Kidney tubule cell (primary cell): ENCODE measurements at places on chromosomes 3 and 15.

- DNase-seq, result no peak
These were observed 13.8 kb downstream of the RPL39L start for GRCh38 chr3:187125319-187126031.

GRCh38 chr3:67312155-67312554, 314.0 kb downstream of the KBTBD8 start:
- DNase-seq, result no peak

- no peak for DNase-seq
These were observed 24.4 kb downstream of the THRB start for GRCh38 chr3:24470277-24470676.

GRCh38 chr3:189659571-189659970, 28.4 kb downstream of the TP63 start:
- no peak for DNase-seq

DNA sequence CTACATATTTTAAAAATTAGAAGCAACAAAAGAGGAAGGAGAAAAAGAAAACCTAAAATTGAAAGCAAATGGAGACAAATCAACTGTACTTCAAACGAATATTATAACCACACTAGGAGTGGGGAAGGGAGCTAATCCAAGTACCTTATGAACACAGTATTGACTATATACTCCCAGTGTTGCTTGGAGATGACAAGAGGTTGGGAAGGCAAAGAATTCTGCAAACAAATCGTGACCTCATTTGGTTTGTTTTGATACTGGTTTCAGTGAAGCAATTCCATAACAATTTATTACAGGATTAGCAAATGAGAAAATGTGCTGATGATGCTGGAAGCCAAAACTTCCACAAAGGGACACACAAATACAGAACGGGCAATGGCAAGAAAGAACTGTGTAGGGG, 268.1 kb downstream of the ULK4 start:
- DNase-seq, result no peak

DNA sequence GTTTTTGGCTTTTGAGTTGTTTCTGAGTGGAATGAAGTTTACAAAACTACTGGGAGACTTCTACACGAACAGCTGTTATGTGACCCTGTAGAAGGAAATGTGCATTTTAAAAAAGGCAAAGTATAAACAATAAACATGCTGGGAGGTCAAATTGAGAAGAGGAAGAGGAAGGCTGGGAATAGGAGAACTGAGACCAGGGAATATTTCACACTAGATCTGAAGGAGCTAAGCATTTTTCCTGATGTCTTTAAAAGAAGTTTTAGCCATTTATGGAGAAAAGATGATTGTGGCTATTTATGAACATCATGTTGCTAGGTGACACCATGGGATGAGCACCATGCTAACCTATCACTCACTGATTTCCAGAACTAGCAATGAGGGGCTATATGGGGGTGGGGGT, 76.3 kb upstream of the FAM98B start:
- DNase-seq, result no peak

- no peak for DNase-seq
These were observed 14.0 kb downstream of the PLCD1 start for GRCh38 chr3:38015485-38015884.

DNA sequence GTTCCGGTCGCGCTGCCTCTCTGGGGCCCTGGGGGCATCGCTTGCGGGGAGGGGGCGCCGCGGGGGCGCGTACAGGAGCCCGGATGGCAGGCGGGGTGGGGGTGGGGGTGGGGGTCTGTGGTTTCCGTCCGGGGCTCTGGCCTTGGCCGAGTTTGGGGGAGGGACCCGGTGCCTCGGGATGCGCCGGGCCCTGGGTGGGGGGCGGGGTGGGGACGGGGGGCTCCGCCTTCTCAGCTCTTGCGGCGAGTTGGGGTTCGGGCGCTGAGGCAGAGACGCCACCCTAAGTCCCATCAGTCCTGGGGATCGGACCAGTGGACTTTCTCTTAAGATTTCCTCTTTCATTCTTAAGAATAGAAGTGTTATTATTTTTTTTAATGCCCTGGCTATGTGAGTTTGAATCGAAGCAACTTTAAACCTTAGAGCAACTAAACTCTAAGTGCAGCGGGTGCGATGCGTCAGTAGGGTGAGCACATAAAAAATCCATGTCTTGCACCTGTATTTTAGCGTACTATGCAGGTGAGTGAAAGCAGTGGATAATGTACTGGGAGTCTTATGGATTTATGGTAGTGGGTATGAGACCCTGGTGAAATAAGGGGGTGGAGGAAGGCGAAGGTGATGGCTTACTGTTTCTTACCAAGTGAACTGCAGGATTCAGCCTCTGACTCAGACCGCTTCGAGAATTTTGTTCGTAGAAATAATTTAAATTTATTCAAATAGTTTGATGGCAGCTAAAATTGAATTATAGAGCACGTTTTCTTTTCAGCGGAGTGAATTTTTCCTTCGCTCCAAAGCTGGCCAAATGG, 762 bp downstream of the CTNNB1 start:
- peak; percentile 39 for DNase-seq

GRCh38 chr3:51709675-51710074, 2.8 kb downstream of the GRM2 start:
- DNase-seq, result no peak

DNA sequence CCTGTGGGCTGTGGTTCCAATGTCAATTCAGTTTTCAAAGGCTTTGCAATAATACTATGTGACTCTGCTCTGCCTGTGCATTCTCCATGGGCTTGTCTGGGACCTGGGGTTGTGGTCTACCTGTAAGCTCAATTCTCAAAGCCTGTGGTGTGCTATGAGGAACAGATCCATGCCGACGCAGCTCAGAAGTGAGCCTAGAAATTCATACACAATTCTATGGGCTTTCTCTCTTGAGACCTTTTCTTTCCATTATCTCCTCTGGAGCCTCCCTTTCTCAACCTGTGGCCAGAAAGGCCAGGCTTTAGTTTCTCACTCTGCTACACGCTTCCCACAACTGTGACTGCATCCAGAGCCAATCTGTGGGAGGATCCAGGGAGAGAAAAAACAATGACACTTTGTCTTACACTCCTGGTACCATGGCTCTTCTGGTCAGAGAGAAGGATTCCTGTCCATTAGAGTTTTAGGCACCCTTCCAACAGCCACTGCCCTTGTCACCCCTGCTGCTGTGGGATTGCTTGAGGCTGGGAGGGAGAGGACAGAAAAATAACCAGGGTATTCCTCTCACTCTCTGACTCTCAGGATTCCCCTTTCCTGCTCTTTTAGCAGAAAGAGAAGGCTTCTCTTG, 34.1 kb upstream of the KLF13 start:
- peak; percentile 13 for DNase-seq

GRCh38 chr3:121660356-121661171, at the start of gene HCLS1:
HCLS1 (minus strand) TSS chr3:121660903; CDS start chr3:121658347, 2,556 bp downstream.
- DNase-seq, result no peak

DNA sequence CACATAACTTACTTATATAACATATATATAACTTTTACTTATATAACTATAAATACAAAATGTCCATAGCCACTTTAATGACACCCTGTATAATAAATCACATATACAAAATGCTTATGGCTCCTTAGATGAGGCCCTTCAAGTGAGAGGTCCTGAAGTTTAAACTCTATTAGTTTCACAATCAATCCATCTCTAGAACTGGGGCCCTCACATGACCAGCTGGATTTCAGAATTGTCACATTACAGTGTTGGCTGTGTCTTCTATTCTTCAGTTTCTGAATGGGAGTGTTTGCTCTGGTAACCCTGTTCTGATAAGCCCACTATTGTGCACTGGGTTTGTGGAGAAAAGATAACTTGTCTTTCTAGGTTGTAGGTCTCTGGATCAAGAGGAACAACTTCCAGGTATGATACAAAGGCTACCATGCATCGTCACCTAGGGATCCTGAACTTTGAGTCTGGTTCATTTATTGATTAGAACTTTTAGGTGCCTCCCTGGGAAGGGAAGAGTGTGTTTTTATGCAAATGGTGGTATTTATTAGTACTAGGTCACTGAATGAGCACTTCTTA, 107.9 kb downstream of the DNAH12 start:
- DNase-seq, result no peak

- DNase-seq, result no peak
These were observed 27.0 kb downstream of the MB21D2 start for GRCh38 chr3:192890347-192891335.

DNA sequence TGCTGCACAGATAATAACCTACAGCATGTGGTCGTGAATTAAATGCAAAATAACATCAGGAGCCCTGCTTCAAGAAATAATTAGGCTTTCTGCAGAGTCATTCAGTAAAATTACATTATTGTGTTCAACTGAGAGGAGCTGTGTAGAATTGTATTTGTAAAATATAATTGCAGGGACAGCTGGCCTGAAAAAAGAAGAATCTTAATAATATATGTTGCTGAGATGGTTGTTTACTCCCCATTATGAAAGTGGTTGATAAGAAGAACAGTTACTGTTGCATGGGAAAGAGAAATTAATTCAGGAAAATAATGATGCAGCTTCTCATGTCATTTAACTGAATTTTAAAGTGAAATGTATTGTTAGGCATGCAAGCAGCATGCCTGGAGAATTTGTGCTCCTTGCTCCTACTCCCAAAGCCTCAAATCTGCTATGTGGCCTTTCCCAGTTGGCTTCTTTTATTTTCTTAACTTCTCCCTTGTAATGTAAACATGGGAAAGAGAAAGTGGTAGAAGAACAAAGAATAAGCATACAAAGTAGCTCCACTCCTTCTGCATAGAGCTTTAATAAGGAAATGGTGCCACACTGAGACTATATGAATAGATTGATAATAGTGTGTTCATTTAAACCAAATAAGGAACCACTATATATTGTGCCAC, 100.1 kb downstream of the VGLL3 start:
- DNase-seq, result no peak

GRCh38 chr3:181722156-181722555, 10.4 kb downstream of the SOX2 start:
- no peak for DNase-seq

DNA sequence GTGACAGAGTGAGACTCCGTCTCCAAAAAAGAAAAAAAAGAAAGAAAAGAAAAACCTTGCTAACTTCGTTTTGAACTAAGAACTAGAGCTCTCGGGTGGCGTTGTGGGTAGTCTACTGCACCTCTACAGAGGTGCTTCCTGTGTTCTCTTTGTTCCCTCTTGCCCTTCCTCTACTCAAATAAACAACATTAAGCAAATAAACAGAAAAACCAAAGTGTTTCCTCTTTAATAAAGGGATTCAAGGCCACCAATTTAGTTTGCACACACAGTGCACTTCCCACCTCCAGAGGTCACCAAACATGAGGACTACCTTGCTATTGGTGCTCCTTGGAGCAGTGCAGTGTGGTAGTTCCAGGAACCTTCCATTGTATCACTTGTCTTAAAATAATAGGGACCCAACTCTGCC, 354.2 kb upstream of the TBL1XR1 start:
- DNase-seq, result no peak

GRCh38 chr15:101025501-101025885, 106.3 kb downstream of the LRRK1 start:
- no peak for DNase-seq

DNA sequence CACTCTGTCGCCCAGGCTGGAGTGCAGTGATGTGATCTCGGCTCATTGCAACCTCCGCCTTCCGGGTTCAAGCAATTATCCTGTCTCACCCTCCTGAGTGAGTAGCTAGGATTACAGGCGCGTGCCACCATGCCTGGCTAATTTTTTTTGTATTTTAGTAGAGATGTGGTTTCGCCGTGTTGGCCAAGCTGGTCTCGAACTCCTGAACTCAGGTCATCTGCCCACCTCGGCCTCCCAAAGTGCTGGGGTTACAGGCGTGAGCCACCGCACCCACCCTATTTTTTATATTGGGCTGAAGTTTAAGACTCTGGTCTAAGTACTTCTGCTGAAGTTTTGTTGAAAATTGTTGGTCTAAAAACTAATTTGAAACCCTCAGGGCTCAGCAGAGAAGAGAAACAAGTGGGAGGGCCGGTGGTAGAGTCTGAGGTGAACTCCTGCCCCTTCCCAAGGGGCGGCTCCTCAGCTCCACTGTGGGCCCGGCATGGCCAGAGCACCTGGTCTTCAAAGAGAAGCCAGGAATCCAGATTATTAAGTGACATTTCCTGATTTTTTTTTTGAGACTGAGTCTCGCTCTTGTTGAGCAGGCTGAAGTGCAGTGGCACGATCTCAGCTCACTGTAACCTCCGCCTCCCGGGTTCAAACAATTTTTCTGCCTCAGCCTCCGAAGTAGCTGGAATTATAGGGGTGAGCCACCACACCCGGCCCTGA, 4.0 kb downstream of the HDAC11 start:
- no peak for DNase-seq

DNA sequence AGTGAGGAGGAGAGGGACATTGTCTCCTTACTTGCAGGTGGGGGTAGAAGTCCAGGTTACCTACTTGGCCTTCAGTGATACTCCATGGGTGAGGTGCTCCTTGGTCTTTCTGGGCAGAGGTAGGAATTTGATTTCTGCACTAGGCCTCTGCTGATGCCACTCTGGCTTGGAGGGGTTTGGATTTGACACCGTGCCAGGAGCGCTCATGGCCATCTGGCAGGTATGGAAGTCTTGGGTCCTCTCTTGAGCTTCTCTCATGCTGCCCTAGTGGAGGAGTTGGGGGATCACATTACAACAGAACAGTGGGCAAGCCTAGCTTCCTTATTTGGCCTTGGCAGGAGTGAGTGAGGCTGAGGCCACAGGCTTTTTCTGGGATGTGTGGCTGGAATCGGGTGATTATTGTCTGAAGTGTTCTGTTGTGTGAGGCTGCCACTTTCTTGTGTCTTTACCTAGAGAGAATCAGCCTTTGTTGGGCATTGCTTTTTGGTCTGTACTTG, 525.0 kb downstream of the GABRG3 start:
- no peak for DNase-seq

GRCh38 chr3:52458770-52459545, 3.6 kb downstream of the NISCH start:
- no peak for DNase-seq

- peak; percentile 20 for DNase-seq
These were observed 45.8 kb upstream of the FBXL22 start for GRCh38 chr15:63551400-63551799.

GRCh38 chr3:108219336-108219735, 2.9 kb downstream of the IFT57 start:
- DNase-seq, result no peak

GRCh38 chr3:113783980-113784379, 37.1 kb downstream of the ATP6V1A start:
- DNase-seq, result no peak

DNA sequence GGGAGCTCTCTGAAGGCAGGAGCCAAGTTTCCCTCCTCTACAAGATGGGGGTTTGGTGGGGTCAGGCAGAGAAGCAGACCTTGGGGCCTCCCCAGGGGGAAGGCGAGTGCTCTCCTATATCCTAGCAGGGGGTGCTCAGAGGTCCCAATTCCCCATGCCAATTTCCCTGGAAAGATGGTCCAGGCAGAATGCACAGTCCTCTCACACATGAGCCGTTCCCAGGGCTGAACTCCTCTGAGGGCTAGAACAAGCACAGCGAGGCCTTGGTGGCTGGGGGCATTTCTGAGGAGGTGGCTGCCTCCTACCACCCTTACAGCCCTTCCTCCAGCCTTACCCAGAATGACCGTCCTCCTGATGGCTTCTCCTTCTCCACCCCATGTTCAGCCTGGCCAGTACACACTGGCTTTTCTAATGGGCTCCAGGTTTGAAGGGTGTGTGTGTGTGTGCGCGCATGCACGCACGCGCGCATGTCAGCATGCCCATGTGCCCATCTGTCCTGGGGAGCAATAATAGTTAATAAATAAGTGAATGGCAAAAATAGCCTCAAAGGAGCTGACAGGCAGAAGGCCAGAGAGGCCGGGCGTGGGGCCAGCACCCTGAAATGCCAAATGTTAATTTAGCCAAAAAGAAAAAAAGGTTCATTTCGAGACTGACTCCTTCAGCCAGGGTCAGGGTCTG, 24.4 kb downstream of the ADCY5 start:
- peak; percentile 53 for DNase-seq

- DNase-seq, result no peak
These were observed 3.6 kb downstream of the FYTTD1 start for GRCh38 chr3:197753263-197753662.

- DNase-seq, result peak; percentile 68
These were observed 4.0 kb downstream of the MAP2K1 start for GRCh38 chr15:66390678-66391077.
